Kidney (tissue), 22 donors: ENCODE measurements at places on chromosomes 5 and 9.

DNA sequence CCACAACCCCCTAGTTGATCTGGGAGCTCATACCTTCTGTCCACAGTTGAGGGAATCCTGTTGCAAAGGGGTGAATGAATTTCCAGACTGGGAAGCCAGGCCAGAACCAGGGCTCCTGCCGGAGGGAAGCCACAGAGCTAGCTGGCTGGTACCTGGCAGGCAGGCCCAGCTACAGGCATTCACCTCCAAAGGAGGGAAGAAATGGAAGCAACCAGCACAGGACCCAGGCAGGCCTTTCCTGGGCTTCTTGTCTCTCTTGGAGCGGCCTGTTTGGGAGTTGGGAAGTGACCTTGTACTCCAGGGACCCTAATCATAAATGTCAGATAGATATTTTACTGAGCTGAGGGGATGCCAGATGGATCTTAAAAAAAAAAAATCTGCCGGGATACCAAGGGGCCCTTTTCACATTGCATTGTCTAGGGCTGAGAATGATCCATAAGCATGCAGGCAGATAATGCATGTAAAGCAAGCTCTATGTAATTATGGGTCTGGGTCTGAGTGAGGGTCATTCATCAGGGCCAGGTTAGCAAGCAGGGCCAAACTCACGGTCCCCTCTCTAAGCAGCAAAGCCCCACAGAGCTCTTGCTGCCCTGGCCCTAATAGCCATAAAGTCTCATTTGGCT, 8.4 kb downstream of the NR2F1 start:
- no peak for DNase-seq

DNA sequence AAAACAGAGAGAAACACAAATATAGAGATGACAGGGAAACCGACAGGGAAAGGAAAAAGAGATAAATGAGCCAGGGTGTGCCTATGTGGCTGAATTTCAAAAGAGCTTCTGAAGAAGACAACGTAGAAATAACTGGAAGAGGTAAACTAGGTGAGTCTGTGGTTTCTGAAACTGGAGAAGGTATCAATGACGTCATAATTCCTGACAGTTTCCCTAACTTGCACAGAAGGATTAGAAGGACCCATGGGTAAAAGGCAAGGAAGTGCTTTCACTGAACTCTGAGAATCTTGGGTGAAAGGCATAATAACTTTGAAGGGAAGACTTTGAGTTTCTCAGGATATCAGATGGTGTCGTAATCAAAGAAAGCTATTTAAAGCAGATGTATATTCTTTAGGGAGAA, 790.8 kb upstream of the NUDT12 start:
- no peak for DNase-seq

DNA sequence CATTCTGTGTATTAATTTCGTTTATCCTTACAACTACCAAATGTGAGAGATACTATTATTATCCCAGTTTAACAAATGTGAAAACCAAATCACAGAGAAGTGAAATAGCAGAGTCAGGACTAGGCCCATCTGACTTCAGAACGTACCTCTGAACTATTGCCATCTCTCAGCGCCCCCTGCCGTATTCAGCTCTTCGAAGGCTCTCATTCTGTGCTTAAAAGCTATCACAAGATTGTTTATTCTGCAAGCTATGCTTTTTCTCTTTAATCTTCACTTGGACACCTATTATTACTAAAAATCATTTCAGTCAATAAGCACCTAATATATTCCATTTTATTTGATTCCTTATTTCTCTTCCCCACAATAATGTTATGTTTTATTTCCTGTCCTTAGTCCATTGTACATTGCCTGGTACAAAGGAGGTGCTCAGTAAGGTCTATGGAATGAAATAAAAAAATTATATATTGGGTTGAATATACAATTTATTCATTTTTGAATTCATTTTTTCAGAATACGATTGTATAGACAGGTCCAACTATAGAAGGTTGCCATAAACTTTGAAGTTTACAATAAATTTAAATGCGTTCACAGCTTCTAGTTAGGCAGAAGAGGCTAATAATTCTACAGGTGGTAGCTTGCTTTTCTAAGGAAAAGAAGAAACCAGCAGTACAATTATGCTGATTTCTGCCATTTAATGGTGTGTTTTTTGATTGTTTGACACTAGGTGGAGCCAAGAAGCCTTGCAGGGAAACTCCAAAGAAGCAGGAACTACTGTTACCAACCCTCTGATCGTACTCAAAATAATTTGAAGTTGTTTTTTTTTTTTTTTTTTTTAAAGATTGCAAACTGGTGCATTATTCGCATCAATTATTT, 202.2 kb upstream of the DMRTA1 start:
- DNase-seq, result peak; percentile 15

DNA sequence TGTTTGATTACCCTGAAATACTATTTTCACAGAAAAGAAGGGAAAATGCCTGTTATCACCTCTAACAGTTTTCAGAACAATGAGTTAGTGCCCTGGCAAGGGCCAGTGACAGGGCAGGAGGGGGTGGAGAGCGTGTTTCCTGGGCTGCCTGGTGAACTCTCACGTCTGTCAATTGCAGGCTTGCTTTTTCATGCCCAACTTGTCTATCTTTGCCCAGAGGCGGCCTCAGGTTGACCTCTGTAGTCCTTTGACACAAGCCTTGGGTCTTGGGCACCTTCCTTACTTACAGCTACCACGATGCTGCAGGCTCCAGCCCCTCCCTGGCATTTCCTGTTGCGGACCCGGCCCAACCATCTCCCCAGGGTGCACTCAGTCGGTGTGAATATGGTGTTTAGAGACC, 2.2 kb upstream of the CEL start:
- DNase-seq, result no peak

DNA sequence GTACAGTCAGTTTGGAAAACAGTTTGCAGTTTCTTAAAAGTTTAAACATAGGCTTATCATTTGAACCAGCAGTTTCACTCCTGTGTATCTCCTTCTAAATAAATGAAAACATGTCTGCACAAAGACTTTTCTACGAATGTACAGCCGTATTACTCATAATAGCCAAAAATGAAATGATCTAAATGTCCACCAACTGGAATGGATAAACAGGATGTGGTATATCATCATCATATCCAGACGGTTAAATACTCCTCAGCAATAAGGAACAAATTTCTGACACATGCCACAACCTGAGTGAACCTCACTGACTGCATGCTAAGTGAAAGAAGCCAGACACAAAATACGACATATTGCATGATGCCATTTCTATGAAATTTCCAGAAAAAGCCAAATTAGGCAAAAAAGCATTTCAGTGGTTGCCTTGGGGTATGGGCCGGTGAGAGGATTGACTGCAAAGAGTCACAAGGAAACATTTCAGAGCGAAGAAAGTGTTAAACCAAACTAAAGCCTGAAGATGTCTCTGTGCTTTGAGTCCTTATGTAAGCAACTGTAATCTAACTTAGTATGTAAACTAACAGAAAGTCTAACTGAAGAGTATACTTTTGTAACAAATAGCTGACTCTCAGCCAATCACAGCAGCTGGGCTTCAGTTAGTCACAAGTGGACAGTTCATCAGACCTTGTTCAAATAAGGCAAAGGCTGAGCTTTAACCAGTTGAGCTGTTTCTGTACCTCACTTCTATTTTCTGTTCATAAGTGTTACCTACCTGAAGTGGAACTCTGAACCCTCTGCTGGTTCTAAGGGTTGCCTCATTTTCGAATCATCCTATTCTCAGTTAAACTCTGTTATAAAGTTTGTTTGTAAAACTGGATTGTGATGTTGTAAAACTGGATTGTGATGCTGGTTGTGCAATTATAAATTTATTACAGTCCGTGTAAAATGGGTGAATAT, 65.2 kb downstream of the TRIO start:
- DNase-seq, result no peak

DNA sequence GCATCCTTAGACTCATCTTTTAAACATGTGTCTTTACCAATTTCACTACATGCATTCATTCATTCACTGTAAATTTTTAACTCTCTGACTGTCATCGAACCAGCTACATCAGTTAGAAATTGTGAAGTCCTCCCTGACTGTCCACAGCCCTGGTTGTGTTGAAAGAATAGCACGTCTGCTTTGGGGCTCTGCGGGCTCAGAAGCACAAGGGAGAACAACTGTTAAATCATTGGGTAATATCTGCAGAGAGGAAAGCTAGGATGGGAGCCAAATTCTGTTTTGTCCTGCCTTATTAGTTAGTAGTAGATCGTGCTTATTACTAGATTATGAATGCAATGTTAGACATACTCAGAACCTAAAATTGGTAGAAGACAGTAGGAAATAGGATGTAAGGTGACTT, 26.3 kb upstream of the FAM120AOS start:
- no peak for DNase-seq

- no peak for DNase-seq
These were observed 311.5 kb downstream of the EFNA5 start for GRCh38 chr5:107359033-107359915.

GRCh38 chr9:3909966-3910650, 384.3 kb upstream of the RFX3 start:
- DNase-seq, result no peak

- no peak for DNase-seq
These were observed 28.2 kb downstream of the COL15A1 start for GRCh38 chr9:98971915-98972223.

DNA sequence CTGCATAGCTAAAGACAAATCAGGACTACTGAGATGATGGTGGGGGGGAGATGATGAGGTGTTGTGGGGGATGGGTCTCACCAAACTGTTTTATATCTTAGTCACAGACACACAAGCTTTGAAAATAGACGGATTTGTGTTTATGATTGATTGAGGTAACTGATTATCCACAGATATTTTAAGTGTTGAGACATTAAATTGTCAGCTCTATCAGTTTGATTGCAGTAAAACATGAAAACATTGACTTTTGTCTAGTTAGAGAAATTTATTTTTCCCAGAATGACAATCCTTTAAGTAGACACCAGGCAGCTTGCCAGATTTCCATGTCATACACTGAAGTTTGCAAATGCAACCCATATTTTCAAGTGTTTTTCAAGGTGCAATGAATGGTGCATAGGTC, 149.8 kb downstream of the NR2F1-AS1 start:
- DNase-seq, result no peak

DNA sequence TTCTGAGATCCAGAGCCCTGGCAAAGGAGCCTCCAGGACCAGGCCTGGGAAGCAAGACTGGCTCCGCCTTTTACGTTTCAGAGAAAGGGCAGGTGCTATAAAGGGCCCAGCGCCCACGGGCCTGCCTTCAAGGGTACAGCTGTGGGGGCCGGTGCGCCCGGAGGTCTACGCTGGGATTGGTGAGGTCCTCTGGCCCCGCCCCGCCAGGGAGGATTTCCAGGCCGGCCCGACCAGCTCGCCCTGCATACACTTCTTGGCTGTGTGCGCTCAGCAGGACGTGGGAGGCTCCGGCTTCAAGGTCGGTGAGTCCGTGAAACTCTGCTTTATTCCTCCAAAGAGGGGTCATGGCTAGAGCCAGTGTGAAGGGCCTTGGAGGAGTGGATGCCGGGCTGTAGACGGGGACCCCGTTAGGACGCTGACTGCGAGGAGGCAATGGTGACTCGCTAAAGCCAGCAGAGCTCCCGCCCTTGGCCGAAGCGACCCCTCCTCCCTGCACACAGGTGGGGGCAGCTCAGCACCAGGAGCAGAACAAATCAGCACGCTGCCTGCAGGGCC, at the start of gene CKMT2:
Gene CKMT2, plus strand, starts transcription at position 243 of the 555 bp plus-strand sequence. CDS start 17,811 bp downstream, outside the sequence.
- peak; percentile 78 for DNase-seq

GRCh38 chr5:142600611-142601358, 85.1 kb downstream of the FGF1 start:
- DNase-seq, result no peak

GRCh38 chr5:39716532-39717028, 291.8 kb upstream of the DAB2 start:
- DNase-seq, result no peak

GRCh38 chr5:40780858-40781257, 17.3 kb downstream of the PRKAA1 start:
- no peak for DNase-seq

GRCh38 chr5:176388003-176388443, 375 bp downstream of the NOP16 start:
- peak; percentile 28 for DNase-seq

DNA sequence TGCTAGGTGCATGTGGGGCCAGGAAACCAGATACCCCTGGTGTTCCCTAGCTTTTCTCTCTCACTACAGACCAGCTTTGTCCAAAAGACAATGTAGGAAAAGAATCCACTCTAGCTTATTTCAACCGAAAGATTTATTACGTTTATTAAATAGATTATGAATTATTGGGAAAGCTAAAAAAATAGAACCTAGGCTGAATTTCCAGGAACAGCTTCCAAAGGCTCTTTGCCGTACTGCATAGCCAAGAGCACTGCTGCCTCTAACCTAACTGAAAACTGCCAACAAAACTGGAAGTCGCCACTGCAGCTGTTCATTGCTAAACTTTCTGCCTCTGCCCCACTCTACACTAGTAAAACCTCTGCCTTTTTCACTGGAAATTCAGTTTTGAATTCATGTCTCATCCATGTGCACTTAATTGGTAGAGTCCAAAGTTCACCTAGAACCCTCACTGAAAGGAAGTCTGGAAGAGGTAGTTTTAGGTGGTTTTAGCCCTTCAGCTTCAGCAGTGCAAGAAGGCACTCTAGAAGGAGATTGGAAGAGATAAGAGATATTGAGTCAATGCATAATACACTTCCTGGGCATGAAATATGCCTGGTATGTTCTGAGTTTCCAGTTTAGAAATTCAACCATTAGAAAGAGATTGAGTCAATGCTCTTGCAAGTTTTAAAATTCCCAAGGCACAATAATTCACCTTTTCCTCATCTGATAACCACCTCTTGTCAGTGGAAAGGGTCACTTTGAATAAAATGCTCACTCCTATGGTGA, 927.9 kb downstream of the MAT2B start:
- DNase-seq, result no peak

DNA sequence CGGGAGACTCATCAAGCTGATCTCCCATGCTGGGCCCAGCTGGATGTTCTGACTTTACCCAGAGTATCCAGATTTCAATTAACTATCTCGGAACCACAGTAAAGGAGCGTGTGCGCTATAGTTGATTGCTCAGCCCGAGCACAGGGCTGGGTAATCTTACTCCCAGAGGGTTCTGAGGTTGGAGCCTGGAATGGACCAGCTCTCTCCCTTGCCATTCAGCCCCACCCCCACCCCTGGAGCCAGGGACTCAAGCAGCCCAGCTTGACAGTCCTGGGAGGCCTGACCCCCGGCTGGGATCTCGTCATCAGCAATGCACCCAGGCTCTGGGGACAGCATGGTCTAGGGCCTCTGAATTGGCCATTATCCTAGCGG, 23.7 kb upstream of the PTGES start:
- peak; percentile 83 for DNase-seq

DNA sequence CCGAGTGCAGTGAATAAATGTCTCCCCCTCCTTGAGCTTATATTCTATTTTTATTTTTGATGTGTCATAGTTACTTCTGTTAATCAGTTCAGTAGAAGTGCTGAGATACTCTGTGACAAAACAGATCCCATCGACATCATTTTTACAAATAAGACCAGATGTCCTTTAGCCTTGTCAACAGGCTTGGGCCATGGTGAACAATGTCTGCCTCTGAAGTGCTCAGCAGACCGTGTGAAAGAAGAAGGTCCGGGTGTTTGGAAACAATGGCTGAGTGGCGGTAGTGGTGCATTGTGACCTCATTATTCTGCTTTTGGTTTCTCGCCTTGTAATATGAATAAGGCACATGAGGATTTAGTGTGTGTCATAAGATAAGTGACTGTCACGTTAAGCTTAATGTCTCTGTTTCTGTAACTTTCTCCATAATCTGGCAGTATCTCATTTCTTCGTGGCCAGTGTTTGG, 71.2 kb downstream of the SYK start:
- DNase-seq, result no peak

GRCh38 chr9:115146581-115147021, 28.6 kb upstream of the TNC start:
- peak; percentile 83 for DNase-seq

- no peak for DNase-seq
These were observed 104.2 kb upstream of the PANK3 start for GRCh38 chr5:168683247-168683926.

- DNase-seq, result no peak
These were observed 20.0 kb upstream of the FCN1 start for GRCh38 chr9:134937566-134938345.

- no peak for DNase-seq
These were observed 2.9 kb downstream of the RPS23 start for GRCh38 chr5:82275216-82275664.
